ENCODE measurements at places on chromosomes 5 and 9.

DNA sequence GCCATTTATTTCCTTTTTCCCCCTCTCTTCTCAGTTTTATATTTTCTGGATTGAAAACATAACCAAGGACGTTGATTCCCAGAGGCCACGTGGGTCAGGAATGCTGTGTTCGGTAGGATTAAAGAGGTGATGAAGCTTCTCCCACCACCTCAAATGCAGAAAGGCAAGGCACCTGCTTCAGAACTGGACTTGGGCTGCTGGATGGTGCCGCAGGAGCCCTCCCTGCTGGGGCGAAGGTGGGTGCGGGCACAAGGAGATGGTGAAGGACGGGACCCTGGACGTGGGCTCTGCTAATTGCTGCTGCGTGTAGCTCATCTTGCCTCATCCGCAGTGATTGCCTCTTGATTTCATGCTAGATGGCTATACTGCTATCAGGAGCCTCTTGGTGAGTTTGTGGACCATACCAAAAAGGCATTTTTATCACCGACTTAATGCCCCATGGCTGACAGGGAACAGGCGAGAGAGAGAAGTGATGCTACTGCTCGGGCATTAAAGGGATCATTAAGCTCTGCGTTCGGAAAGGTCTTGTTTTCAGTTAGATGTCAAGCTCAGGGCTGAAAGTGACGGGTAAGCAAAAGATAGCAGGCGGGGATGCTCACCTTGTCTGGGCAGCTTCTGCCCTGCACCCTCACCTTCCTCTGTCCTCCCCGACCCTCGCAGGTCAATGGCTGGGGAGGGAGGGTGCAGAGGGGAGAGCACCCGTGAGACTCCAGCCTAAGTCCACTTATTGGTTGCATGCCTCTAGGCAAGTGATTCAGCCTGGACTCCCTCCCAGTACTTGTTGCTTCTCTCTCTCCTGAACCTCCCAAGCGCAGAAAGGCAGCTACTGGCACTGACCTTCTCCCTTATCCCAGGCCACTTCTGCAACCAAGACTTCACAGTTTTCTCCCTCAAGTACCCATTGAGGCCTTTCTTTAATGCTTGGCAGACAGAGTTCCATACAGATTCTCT lies 71.6 kb upstream of the FSTL4 start:
- DNase-seq: no peak

- no peak for DNase-seq
Observed at GRCh38 chr5:132269635-132270334, 12.3 kb downstream of the PDLIM4 start.

DNA sequence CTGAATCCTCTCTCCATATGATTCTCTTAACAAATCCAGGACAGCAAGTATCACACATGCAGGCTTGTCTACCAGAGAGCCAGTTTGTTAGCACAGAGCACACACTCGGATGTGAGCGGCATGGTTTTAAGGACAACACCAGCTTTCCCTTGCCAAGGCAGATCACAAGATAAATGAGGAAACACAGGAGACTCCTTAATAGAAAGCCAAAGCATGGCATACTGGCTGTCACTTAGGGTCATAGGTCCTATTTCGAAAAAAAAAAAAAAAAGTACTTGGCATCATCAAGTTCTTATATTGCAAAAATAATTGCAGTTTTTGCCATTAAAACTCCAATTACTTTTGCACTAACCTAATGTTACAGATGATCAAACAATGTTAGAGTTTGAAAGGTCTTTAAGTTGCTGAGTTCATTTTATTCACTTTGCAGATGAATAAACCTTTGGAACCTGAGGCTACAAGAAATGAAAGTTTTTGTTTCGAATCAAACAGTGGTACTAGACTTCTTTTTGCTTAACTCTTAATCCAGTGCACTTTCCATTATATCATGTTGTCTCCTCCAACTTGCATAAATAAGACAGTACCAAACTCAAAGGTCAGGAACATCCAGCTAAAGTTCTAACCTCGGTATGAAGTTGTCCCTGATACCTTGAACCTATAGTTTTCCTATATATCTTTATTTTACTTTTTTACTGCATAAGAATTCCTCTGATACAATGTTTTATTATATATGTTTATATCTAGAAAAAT lies 138.5 kb downstream of the MPDZ start:
- DNase-seq: no peak

- DNase-seq: no peak
Observed at GRCh38 chr5:65482296-65482735, 596 bp upstream of the ADAMTS6 start.
